ENCODE measurements at places on chromosomes 7 and 10.

DNA sequence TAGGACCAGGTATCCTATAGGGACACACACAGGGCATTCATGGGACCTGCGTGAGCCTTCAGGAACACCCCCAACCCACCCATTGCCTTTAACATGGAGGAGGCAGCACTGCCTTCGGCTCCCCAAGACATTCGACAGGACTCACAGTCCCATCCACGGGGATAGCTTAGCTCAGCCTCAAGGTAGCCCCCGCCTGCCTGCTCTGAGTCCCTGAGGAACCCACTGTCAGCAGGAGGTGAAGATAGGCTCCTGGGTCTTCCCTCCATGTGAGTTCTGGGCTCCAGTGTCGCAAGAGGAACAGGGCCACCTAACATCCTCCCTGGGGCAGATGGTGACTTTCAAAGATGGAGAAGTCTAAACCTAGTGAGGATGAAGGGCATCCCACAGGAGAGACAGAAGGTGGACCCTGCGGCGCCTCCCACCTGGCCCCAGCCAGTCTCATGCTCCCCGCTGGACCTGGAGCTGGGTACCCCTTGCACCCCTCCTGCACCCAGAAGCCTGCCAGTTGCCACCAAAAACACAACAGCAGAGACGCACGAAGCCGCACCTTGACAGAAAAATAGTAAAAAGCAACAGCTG, 4.9 kb upstream of the ADIRF start:
- no peak for DNase-seq

GRCh38 chr7:102201576-102201975, 85.1 kb upstream of the SH2B2 start:
- no peak for DNase-seq

DNA sequence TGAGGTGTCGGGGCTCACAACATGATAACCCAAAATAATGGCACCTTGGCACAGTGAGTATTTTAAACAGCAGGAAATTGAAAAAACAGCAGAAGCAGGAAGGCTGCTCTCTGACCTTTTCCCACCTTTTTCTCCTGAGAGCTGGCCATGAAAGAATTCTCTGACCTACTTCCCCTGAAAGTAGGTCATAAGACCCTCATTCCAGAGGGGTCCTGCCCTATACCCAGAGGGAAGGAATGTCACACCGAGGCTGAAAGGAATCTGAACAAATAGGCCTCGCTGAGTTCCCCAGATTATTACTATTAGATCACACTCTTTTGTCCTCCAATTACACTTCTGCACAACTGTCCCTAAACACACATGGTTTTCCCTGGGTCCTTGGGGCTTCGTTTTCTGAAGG, 18.8 kb downstream of the CPVL start:
- no peak for DNase-seq

GRCh38 chr7:30750683-30751650, 968 bp upstream of the INMT start:
- DNase-seq: peak; percentile 89

- no peak for DNase-seq
Observed at GRCh38 chr10:65911151-65911835, 1014.5 kb upstream of the LRRTM3 start.

DNA sequence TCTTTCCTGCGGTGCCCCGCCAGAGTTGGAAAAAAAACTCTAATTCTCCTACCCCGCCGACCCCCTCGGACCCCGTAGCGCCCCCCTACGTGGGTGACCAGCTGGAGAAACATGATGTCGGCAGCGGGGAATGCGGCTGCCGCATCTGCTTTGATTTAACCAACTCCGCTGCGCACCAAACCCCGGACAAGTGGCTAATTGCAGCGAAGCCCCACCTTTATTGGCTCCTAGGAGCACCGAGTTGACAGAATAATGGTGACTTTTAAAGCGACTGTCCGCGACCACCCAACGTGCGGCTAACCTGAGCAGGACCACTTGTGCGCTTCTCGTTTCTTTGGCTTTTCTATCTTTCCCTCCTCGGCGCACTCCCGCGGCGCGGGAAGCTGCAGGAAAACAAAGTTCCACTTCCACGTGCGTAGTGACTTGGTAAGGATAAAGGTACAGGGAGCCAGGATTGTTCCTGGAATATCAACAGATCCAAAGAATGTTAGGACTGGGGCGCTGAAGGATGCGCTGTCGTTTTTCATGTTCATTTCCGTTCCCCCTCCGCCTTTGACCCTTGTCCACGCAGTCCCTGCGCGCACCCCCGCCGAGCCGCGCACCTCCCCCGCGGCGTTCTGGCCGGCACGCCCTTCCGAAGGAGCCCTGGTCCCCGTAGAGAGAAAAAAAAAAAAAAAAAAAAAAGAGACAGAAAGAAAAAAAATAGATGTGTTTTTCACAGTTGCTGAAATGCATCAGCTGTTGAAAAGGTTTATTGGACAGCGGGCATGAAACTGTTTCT, 1.4 kb downstream of the WNT16 start:
- DNase-seq: no peak

DNA sequence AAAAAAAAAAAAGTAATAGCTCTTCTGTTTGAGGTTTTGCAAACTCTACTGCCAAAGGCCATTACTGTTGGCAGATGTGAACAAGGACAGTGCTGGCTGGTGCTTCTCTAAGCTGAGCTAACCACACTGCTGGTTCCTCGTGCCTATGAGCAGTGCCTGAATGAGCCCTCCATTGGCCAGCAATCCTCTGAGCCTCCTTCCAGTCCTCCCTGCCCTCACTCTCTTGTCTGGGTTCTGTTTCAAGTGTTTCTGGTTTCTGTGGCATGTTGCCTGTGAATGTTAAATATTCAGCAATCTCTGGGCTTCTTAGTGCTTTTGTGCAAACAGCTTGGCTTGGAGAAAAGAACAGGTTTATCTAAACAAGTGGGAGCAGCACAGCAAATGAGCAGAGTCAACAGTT, 161.3 kb upstream of the AUTS2 start:
- no peak for DNase-seq

- no peak for DNase-seq
Observed at GRCh38 chr7:140920745-140921144, 4.0 kb downstream of the BRAF start.

DNA sequence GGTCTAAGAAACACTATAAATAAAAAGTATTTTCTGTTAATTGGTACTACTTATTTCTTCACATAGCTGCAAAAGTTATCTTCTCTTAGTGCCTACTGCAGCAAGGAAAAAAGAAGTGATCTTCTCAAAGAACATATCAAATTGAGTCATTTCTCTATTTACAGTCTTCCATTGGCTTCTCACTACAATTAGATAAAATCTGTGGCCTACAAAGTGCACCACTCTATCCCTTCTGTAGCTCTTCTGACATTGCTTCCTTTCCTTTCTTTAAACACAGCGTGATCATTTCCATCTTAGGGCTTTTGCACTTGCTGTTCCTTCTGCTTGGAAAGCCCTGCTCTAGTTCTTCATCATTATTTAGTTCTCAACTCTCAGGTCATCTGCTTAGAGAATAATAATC, 44.7 kb downstream of the MXI1 start:
- DNase-seq: no peak

DNA sequence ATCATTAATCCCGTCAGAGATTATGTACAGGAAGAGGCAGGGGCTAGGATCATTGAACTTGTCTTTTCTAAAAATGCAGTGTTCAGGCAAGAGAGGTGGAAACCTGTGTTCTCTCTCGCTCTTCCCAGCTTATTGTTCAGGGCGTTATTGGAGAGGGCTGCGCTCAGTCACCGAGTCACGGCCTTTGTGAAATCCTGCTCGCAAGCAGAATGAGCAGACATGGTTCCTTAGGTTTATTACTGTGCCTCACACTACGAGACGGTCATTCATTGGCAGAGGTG, 631 bp upstream of the PRKRIP1 start:
- DNase-seq: no peak

- DNase-seq: peak; percentile 79
Observed at GRCh38 chr10:101041252-101041761, 10.3 kb downstream of the SFXN3 start.

GRCh38 chr10:77613476-77614130, 24.0 kb downstream of the KCNMA1 start:
- DNase-seq: no peak

DNA sequence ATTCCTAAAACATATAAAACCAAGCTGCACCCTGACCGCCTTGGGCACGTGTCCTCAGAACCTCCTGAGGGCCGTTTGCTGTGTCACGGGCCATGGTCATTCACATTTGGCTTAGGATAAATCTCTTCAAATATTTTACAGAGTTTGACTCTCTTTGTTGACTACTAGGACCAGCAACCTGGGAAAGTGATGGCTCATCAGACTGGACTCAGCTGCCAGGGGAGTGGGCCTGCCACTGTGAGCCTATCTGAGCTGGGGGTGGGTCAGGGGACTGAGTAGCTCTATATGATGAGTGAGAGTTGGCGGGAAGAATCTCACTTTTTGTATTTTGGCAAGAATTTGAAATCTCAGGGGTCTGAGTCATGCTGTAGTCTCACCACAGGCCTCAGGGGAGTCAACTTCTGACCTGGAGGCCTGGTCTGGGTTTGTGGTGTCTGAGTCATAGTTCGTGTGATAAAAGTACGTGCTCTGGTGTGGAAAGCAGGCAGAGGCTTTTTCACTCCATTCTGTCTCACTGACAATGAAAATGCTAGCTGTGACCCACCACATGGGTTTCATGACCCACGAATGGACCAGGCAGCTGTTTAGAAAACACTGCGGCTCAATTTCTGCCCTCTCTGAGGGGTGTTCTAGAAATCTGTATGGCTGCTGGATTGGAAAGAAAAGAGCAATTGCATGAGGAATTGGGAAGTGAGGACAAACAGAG, 4.2 kb upstream of the UPP1 start:
- DNase-seq: peak; percentile 88

DNA sequence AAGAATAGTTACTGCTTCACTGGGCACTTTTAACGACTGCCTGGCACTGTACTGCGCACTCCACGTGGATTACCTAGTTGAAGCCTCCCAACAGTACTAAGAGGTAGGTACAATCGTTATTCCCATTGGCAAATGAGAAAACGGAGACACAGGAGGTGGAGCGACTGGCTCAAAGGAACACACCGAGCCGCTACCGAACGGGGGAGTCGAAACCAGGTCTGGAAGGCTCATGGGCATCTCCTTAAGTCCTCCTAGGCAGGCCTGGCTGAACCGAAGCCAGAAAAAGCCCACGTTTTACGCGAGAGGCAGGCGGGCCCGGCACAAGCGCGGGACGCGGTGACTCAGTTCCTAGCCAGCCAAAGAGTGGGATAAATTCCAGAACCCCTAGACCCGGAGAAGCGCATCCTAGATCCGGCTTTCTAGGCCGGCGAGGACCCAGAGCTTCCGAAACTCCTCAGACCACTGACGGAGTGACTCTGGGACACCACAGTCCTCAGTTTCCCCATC, 472 bp downstream of the PDAP1 start:
- no peak for DNase-seq

DNA sequence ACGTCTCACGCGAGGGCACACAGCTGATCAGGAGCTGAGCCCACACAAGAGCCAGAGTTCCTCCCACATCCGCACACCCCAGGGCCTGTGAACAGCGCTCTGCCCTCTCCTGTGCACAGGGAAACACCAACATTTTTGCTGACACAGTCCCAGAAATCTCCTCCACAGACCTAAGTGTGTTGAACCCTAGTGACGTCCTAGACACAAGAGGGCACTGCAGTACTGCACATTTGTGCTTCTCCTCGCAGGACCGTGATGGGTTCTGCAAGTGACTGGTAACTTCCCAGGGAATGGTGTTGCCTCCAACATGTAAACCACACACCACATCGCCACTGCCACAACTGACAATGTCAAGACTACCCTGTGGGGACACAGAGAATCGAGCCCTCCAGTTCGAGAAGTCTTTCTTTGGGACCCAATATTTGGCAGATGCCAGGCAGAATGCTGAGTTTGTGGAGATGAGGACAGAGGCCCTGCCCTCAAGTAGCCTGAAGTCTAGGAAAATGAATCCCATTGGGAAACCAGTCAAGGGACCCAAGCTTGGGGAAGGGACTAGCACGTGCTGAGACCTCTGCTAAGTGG, 170.3 kb downstream of the PAXIP1 start:
- no peak for DNase-seq

DNA sequence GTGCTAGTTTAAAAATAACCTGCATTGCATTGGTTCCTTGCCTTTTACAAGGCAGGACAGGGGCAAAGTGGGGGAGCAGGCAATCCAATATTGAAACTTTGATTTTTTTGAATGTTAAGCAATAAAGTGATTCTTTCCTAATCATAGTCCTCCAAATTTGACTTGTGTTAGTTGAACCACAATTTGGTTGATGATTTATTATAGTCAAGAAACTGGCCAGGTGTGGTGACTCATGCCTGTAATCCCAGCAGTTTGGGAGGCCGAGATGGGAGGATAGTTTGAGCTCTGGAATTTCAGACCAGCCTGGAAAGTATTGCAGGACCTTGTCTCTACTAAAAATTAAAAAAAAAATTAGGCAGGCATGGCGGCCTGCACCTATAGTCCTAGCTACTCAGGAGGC, 27.9 kb upstream of the ABLIM1 start:
- no peak for DNase-seq

- DNase-seq: no peak
Observed at GRCh38 chr7:1024876-1025742, 19.2 kb upstream of the GPR146 start.

GRCh38 chr7:18040196-18040595, 12.6 kb upstream of the PRPS1L1 start:
- DNase-seq: peak; percentile 55

DNA sequence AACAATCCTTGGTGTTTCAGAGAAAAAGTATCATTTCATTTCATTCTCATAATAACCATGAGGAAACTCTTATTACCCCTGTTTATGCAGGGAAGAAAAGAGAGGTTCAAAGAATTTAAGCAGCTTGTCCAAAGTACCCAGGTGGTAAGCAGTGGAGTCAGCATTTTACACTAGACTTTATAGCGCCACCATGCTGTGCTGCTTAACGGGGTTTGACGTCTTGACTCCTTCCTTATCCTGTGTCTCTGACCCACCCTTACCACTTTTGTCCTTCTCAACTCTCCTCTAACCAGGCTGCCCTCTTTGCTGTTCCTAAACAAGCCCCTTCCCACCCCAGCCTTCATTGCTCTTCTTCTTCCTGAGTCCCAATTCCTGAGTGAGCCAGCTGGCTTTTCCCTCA, 117.0 kb upstream of the AHR start:
- DNase-seq: no peak

DNA sequence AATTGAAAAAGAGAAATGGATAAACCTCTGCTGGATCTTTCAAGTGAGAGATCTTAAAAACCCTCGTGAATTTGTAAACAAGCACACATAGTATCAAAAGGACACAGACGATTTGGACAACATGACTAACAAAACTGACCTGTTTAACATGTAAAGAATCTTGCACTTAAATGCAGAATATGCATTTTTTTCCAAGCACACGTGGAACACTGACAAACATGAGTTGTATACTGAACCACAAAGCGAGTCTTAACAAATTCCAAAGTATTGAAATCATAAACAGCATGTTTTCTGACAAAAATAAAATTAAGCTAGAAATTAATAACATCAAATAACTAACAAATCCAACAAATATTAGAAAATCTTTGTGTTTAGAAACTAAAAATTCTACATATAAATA, 65.0 kb upstream of the ZNF746 start:
- peak; percentile 10 for DNase-seq

- DNase-seq: no peak
Observed at GRCh38 chr7:116630357-116630756, 41.6 kb upstream of the MET start.

GRCh38 chr7:148927123-148928045, 43.3 kb upstream of the EZH2 start:
- DNase-seq: no peak

Data from AG04450 (cell line).